CD4-positive, alpha-beta T cell treated with Interleukin-15 for 4 hours (primary cell): ENCODE measurements at places on chromosomes 7 and 10.

GRCh38 chr10:15451137-15452094 is 80.3 kb upstream of the FAM171A1 start:
- DNase-seq = no peak

DNA sequence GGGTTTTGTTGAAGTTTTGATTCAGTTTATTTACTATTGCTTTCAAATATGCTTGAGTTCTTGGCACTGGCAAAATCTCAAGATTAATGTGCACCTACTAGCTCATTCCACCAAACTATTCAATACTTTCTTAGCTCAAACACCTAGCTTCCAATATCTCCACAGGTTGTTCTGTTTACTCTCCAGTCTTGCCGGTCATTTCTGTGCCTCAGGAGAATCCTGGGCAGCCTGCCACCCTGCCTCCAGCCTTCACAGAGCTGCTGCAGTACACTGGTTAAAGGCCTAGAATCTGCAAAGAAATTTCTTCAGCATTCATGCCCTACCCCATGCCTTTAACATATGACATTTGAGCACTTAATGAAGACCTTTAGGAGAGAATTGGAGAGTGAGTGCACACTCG is 4.0 kb upstream of the TMEM106B start:
- DNase-seq = no peak

DNA sequence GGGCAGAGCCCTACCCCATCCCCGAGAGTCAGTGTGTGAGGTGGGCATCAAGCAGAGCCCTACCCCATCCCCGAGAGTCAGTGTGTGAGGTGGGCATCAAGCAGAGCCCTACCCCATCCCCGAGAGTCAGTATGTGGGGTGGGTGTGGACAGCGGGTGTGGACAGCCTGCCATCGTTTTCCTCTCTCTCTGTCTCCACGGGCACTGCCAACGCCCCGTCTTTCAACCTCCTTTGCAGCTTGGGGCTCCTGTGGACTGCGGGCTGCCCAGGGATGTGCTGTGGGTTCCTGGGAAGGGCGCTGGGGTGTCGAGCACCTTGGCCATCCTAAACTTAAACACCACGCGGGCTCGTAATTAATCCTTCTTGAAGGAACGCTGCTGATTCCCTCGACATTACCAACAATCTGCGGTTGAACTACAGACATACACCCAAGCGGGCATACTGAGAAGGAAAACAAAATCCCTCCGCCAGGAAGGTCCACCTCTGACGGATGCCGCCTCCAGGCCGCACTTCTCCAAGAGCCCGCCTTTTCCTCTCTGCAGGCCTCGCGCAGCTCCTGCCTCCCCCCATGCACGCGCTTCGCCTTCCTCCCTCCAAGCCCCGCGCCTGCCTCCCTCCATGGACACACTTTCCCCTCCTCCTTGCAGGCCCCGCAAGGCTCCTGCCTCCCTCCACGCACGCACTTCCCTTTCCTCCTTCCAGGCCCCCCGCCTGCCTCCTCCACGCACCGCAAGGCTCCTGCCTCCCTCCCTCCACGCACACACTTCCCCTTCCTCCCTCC is 65.1 kb downstream of the ADARB2 start:
- DNase-seq = no peak

- no peak for DNase-seq
Observed at GRCh38 chr10:71831646-71832552, 19.2 kb downstream of the PSAP start.

GRCh38 chr7:36266190-36266589 is 113.1 kb downstream of the EEPD1 start:
- DNase-seq = no peak

GRCh38 chr10:93440591-93441091 is 41.5 kb downstream of the MYOF start:
- no peak for DNase-seq

DNA sequence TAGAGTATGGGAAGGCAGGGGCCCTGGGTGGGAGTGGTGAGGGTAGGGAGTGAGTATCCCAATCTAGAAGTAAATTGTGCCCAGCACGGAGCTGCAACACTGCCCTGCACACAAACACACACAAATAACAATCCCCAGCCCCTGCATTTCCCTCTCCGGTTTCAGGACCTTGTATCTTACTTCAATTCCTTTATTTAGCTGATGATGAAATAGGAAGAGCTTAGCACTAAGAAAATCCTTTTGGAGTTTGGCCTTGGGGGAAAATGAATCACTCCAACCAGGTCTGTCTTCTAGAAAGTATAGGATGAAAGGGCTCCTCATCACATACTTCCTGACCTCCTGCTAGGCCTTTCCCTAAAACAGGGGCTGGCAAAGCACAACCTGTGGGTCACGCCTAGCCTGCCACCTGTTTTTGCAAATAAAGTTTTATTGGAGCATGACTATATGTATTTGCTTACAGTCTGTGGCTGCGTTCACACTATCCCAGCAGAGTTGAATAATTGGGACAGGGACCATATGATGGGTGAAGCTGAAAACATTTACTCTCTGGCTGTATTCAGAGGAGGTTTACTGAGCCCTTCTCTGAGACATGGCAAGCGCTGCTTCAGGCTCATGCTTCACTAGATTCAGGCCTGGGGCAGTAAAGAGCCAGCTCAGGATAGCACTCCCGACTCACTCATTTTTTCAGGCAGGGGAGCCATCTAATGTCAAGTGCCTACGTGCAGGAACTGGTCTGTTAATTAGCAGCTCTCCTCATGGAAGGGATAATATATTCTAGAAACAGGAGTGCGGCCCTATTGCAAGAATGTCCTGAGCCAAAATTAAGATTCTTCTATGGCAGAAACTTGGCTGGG is 111.0 kb downstream of the EGFR start:
- no peak for DNase-seq

DNA sequence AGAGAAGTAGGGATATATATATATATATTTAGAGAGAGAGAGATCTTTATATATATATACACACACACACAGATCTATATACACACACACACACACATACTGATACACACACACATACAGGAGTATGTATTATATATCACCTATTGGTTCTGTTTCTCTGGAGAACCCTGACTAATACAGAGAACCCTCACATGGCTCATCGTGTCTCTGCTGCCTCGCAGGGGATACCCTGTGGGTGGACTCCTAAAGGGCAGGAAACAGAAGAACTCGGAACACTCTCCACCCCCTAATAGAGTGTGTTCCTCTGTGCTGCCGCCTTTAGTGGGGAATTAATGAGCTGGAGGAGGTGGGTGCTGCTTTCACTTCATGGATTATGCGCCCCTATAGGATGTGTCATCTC is 86.6 kb downstream of the NPY start:
- DNase-seq = no peak

DNA sequence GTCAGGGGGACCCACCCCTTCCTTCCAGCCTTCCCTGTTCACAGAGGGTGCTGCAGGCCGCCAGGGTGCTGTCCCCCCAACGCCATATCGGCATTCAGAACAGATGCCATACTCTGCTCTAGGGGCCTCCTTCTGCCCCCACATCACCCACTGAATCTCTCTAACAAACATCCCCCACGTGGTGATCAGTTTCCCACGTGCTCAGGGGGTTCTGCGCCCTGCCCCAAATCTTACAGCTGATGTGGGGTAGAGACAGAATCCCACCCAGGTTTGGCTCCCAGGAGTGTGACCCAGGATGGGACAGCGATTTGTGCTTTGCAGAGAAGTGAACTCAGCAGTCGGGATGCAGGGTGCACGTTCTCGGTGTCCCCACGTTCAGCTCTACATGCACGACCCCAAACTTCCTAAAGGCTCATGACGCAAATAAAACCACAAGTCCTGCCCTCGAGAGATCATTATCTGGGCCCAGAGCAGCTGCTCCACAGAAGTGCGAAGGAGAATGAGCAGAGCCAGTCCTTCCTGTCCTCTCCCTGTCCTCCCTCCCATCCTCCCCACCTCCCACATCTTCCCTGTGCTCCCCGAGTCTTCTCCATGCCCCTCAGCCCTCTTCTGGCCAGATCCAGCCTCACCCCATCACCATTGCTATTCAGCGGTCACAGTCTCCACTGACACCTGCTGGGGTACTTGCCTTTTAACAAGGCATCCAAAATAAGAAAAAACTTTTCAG is 423.4 kb downstream of the DNAJB6 start:
- no peak for DNase-seq
